ENCODE measurements at places on chromosomes 2 and 18. TPM values are rescaled to one million over a fixed set of nuclear protein-coding genes. Genes with fewer than 3 reads are reported as not detected.

DNA sequence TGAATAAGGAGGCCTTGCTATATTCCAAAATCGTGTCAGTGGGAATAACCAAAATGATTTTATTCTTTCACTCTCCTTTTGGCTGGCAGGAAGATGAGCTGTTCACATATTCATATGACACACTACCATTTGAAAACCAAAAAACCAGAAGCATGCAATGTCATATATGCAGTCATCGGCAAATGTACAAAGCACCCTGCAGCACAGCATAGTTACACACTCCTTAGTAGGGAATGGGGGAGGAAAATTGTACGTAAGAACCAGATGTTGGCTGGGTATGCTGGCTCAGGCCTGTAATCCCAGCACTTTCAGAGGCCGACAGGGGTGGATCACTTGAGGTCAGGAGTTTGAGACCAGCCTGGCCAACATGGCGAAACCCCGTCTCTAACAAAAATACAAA is 176.6 kb downstream of the GFPT1 start:
- no peak for DNase-seq

- DNase-seq: no peak
These were observed 162.1 kb downstream of the SH3RF3 start for GRCh38 chr2:109290887-109291643.

GRCh38 chr2:191933307-191934105 is 86.6 kb upstream of the CAVIN2 start:
- DNase-seq: no peak

GRCh38 chr18:5300476-5301010 is 5.0 kb upstream of the ZBTB14 start:
- DNase-seq: no peak

GRCh38 chr2:196957442-196957841 is 30.9 kb upstream of the PGAP1 start:
- DNase-seq: no peak

DNA sequence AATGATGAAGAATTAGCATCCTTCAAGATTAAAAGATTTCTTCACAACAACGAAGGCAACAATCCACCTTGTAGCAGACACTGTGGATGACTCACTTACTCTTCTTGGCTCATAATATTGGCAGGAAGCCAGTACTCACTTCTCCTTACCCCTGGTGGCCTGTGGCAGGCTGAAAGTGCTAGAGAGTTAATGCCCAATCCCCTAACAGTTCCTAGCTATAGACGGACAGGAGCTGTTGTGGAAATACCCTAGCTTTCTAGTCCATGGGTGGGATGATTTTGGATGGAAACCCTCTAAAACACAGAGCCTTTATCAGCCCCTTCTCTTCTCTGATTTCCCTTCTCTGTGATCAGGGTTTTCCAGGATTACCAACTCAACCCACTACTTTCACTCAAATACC is 128.6 kb upstream of the NYAP2 start:
- no peak for DNase-seq

DNA sequence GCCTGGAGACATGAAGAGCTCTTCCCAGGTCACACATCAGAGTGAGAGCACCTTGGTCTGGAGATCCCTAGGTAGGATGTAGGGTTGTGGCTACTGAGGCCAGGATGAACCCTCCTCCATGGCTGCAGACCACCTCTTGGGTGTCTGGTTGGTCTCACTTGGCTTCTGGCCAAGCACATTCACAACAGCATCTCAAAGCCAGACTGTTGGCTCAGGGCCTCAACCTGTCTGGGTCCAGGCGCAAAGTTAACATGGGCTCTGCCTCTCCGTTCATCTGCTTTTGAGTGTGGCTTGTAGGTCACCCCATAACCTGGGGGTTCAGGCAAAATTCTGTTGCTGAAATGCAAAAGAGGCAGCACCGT is 40.1 kb downstream of the RHOB start:
- DNase-seq: no peak

DNA sequence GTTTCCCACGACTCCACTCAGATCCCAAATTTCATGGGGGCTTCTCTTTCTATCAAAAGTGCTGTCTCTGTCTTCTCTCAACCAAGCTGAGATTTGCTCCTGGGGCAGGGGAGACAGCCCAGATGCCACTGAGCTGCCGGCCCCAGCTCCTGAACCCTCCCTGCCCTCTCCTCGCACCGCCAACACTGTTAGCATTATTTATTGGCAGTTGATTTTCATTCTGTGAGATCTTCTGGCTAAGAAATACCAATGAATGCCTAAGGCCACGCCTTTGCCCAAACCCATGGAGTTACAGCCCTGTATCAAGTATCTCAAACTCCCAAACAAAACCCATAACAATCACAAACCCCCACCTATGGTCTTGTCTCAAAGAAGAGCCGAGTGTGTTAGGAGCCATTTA is 153.0 kb upstream of the TWIST2 start:
- no peak for DNase-seq

- DNase-seq: no peak
These were observed at the start of gene CELF4 for GRCh38 chr18:37565101-37565976. Gene CELF4, minus strand, starts transcription at chr18:37565798.

DNA sequence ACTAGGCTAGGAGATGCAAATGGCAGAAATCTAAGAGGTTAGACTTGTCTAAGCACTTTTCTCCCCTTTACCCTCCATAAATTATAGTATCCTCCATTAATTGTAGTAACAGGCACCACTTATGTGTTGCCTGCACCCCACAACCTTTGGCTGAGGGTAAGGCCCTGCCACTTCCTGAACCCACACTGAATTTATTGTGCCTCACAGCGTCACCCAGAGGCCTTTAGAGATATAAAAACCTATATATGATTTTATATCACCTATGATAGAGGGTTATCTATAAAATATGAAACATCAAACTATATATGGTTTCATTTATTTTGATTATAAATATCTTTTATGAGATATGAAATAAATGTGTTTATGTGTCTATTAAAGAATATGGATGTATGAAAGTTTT is 2.6 kb downstream of the UGT1A9 start:
- DNase-seq: no peak

GRCh38 chr18:78892177-78892576 is 87.4 kb upstream of the SALL3 start:
- no peak for DNase-seq

DNA sequence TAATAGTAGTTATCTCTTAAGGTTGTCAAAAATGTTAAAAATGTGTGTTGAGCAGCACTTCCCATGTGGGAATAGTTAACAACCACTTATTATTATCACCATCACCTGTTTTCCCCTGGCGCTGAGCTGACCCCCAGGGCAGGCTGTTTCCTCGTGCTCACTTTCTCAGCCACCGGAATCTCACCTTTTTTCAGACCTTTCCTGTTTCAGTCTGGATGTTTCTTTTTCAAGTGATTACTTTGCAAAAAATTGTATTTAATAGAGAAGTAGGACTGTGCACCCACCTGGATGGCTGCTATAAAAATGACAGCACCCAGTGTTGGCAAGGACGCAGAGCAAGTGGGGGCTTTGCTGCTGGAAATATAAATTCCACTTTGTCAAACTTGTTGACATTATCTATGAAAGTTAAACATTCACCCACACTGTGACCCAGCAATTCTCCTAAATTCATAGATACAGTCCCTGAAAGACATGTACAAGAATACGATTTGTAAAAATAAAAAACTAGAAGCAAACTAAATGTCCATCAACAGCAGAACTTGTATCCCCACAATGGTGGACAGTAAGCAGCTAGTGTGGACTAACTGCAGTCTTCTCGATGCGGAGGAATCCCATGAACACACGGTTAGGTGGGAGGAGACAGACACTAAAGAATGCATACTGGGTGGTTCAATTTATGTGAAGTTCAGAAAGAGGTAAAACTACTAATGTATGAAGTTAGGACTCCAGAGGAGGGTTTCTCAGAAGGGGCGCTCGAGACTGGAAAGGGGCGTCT is 66.5 kb downstream of the SOWAHC start:
- DNase-seq: no peak

- DNase-seq: no peak
These were observed 4.6 kb downstream of the PROC start for GRCh38 chr2:127422559-127423477.

MEP1B gene
- not detected for total RNA-seq

PLEKHB2 gene
- total RNA-seq: 13.1 TPM

CRYBA2 gene
- not detected for total RNA-seq

RAB31 gene
- 56.8 TPM for total RNA-seq

GPR35 gene
- 2.4 TPM for total RNA-seq

TMEM198 gene
- 11.1 TPM for total RNA-seq

DPP4 gene
- total RNA-seq: 6.4 TPM

POTEF gene
- not detected for total RNA-seq

RNF25 gene
- total RNA-seq: 12.4 TPM

SERPINB4 gene
- total RNA-seq: not detected

G6PC2 gene
- not detected for total RNA-seq

GPR45 gene
- not detected for total RNA-seq

CAB39 gene
- total RNA-seq: 60.2 TPM

Data from ovary (tissue), 10 donors.